T1000 (cell line): ENCODE measurements at places on chromosomes 5 and 9.

DNA sequence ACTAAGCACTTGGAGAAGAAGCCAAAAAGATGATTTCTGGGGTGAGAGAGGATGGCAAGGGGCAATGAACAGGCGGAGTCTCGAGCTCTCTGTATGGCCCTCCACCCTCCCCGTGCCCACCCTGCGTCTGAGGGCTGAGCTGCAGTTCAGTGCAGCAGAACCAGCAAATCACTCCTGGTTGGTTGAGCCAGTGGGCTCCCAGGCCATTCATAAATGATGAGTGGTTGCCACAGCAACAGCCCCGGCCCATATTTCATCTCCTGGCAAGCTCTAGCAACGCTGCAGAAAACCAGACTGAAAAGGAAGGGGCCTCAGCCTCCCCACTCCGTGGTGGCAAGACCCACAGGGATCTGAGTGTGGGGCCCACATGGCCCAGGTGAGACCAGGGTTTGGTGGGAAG lies 93.8 kb upstream of the PPP1R26 start:
- DNase-seq: no peak

DNA sequence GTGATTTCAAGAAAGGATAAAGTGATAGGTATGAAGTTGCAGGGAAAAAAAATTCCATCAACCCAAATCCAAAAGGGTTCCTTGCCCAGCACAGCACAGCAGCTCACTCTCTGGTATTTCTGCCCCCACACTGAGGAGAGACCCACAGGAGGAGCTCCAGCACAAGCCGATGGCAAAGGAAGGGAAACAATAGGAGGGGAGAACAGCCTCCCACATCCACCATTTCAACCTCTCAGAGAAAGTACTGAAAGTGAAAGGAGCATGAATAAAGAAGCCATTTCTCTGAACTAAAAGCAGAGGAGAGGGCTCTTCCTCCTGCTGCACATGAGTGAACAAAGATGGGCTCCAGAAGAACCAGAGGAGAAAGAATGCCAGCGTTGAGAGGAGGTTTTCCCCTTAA lies 54.9 kb upstream of the ZSWIM6 start:
- no peak for DNase-seq

- DNase-seq: no peak
These were observed 55.6 kb upstream of the MELK start for GRCh38 chr9:36517131-36517530.

GRCh38 chr5:59126016-59126707 lies 543.3 kb downstream of the RAB3C start:
- DNase-seq: no peak

GRCh38 chr9:81776834-81777233 lies 87.5 kb upstream of the TLE1 start:
- DNase-seq: no peak
